Right kidney (tissue), 9 donors: ENCODE measurements at places on chromosomes 5 and 9.

- peak; percentile 93 for DNase-seq
These were observed 2.1 kb upstream of the ANXA2R start for GRCh38 chr5:43042176-43042625.

DNA sequence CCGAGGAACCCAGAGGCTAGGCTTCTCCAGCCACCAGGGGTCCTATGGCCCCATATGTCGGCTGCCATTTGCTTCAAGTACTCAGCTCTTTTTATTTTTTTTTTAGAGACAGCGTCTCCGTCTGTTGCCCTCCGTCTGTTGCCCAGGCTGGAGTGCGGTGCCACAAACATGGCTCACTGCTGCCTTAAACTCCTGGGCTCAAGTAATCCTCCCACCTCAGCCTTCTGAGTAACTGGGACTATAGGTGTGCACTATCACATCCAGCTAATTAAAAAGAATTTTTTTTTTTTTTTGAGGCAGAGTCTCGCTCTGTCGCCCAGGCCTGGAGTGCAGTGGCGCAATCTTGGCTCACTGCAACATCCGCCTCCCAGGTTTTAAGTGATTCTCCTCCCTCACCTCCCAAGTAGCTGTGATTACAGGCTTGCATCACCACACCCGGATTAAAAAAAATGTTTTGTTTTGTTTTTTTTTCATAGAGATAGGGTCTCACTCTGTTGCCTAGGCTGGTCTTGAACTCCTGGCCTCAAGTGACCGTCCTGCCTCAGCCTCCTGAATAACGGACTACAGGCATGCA is 8.9 kb downstream of the CERCAM start:
- DNase-seq = no peak

- DNase-seq = peak; percentile 85
These were observed 781 bp downstream of the FOXD1 start for GRCh38 chr5:73447530-73448462.

GRCh38 chr9:12554636-12555035 is 138.5 kb upstream of the TYRP1 start:
- DNase-seq = no peak

- DNase-seq = no peak
These were observed 68.8 kb downstream of the ELL2 start for GRCh38 chr5:95892784-95893354.

- no peak for DNase-seq
These were observed 407.5 kb downstream of the AGTPBP1 start for GRCh38 chr9:85334228-85334627.

GRCh38 chr9:130139251-130139650 is 33.0 kb upstream of the NCS1 start:
- DNase-seq = no peak

- DNase-seq = no peak
These were observed 233.1 kb upstream of the ANKRD55 start for GRCh38 chr5:56466136-56466816.

DNA sequence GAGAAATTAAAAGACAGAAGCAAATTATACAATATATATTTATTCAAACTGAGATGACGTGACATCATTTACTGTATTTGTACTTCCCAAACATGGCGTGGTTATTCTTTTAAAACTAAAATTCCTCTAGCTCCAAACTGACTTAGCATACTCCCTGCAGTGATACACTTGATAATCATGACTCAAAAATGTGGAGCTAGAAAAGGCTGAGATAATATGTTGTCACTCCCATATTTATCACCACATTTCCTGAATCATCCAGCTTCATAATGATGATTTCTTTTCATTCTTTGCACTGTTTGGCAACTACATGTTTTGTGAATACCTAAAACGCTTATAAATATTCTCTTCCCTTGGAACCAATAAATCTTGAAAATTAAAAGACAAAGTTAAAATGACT is 341.0 kb downstream of the EBF1 start:
- DNase-seq = no peak

- no peak for DNase-seq
These were observed 141.4 kb downstream of the PRR16 start for GRCh38 chr5:120605325-120606079.

DNA sequence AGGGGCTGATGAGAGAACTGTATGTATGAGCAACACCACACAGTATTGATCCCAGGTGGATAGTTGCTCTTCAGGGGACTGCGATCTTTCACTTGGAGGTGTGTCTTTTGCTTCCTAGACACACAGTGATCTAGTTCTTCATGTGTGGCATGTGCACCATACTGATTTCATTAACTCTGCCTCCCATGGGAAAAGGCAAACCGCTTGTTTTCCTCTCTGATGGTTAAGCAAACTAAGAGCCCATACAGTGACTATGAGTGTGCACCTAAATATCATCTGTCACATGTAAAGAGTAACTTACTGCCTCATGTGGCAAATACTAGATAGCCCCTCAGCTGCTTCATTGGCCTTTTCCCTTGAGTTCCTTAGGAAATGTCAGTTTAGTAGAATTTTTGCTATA is 147.3 kb downstream of the TLE4 start:
- DNase-seq = no peak

- DNase-seq = no peak
These were observed 454.9 kb downstream of the PRR16 start for GRCh38 chr5:120919017-120919416.

GRCh38 chr9:97803167-97804058 is 49.6 kb upstream of the FOXE1 start:
- DNase-seq = peak; percentile 88

DNA sequence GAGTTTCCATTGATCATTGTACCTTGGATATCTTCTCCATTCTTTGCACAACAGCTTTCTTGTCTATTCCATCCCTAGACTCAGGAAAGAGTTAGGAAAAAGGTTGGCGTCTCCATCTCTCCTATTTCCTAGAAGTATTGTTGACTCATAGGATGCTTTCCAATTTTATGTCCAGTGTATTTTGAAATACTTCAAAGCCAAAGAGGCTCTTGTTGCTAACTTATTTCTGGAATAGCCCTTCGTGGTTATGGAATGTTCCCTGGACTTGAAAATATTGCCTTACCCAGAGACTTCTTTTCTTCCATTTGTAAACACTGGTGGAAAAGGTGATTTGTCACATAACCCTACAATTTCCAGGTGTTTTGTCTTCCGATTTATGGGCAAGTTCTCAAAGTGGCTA is 402.3 kb upstream of the ZNF608 start:
- no peak for DNase-seq

GRCh38 chr5:1465966-1466471 is 20.8 kb upstream of the SLC6A3 start:
- no peak for DNase-seq

GRCh38 chr5:91160714-91161285 is 222.3 kb downstream of the ARRDC3 start:
- DNase-seq = no peak

DNA sequence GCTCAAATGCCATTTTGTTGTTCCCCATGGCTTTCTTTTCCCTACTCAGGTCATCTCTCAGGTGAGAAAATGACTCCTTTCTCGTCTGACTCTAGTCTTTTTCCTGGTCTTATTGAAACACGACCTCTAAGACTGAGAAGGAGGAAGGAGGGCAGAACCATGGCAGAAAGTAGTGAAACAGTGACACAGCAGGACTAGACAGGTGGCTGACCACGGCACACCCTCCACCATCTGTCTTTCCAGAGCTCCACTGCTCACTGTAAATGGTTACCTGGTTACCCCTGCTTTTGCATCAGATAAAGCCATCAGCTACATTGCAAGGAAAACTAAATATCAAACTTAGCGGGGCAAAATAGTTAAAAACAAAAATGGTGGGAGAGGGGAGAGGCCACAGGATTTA is 30.9 kb downstream of the NR4A3 start:
- DNase-seq = no peak

DNA sequence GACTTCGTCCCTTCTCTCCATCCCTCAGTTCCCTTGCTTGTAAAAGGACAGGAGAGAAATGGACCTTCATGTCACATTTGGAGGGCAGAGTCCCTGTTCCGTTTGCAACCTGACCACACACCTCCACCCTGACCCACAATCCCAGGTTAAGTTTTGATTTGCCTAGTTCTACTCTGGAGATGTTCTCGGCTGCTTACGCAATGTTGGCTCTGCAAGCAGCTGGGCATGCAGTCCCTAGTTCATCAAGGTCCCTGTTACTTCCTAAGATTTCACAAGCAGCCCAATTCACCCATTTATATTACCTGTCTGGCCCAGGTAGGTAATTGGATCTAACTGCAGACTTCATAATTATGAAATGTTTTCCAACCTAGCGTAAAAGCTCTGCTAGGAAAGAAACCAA is 28.8 kb downstream of the SLIT3 start:
- DNase-seq = no peak

GRCh38 chr5:17304282-17304681 is 86.9 kb downstream of the BASP1 start:
- no peak for DNase-seq

DNA sequence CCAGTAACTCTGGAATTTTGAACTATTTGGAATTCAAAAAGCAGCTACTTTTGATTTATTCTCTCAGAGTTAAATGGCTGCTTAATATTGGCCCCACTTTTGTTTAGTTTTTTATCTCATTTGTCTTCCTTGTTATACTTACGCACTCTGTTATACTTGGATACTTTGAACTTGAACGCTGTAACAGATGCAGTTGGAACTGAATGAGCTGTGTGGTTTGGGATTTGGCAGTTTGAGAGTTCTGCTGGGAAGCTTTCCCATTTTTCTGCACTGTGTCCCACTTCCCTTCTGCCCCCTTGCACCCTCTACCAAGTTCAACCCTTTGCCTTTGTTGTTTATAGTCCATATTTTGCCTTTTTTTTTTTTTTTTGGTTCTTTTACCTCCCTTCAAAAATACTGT is 3.8 kb downstream of the RHOBTB3 start:
- no peak for DNase-seq

- DNase-seq = no peak
These were observed 4.8 kb downstream of the NKD2 start for GRCh38 chr5:1013238-1013947.

DNA sequence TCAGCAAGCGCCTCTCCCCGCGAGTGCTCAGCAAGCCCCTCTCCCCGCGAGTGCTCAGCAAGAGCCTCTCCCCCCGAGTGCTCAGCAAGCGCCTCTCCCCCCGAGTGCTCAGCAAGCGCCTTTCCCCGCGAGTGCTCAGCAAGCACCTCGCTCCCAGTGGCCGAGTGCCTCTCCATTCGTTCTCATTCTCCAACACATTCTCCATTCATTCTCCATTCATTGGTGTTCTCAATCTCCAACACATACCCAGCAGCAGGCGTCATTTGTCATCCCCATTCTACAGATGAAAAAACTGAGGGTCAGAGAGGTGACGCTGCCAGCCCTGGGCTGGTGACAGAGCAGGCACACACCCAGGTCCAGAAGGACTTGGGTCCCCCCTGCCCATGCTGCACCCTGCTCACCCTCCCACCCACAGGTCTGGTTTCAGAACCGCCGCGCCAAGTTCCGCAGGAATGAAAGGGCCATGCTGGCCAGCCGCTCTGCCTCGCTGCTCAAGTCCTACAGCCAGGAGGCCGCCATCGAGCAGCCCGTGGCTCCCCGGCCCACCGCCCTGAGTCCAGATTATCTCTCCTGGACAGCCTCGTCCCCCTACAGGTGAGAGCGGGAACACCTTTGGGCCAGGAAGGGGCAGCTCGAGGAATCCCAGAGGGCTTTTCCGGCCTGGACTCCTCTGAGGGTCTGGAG is 32.5 kb downstream of the PTGES start:
- no peak for DNase-seq

- DNase-seq = no peak
These were observed 81.0 kb upstream of the MAST4 start for GRCh38 chr5:66515209-66515608.

GRCh38 chr5:148201151-148201550 is 1.7 kb upstream of the SPINK6 start:
- no peak for DNase-seq

DNA sequence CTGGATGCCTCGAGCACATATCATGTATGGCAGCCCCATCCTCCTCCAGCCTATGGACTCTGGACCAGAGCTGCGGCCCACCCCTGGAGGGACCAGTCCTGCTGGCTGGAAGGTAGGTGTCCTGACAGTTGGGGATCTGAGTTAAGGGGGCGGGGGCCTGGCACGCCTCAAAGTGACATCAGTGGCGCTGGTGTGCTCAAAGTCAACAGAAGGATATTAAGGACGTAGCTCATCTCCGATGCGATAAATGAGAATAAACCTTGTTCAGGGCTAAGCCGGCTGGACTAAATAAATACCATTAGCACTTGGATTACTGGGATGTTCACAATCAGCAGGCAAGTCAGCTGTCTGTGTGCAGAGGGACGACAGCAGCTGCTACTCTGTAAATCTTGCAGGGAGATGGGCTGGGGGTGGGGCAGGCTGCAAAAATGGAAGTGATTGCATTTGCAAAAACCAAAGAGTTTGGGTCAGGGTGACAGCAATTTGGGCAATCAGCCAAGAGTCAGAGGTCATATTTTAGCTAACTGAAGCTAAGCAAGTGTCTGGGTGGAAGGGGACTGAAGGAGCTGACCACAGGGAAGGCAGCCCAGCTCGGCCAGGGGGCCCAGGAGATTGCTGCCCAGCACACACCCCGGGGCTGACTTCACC is 80.0 kb upstream of the LRRTM2 start:
- DNase-seq = peak; percentile 60

- no peak for DNase-seq
These were observed 75.4 kb upstream of the ANKH start for GRCh38 chr5:14946815-14947620.

- DNase-seq = no peak
These were observed 133.4 kb upstream of the OSMR start for GRCh38 chr5:38712391-38712790.

GRCh38 chr5:75522542-75522941 is 10.9 kb downstream of the POLK start:
- DNase-seq = no peak

GRCh38 chr5:111127453-111128195 is 35.5 kb downstream of the WDR36 start:
- DNase-seq = no peak

DNA sequence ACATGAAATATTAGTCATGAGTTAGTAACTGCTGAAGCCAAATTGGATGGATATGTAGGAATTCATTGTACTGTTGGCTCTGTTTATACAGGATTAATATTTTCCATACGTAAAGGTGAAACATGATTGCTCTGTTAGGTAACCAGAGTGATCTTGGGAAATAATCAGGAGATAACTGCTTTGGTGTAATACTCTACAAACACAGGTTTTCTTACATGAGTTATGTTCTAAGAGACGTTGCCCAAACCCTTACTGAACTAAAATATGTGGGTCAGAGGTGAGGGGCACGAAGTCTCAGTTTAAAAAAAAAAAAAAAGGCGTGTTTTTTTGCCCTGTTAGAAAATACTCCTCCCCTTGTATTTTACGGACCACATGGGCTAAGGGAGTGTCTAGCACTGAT is 7.8 kb downstream of the DNAJA1 start:
- no peak for DNase-seq

- DNase-seq = no peak
These were observed 10.1 kb downstream of the C1QTNF2 start for GRCh38 chr5:160360310-160360709.

GRCh38 chr5:67010684-67011409 is 185.8 kb downstream of the CD180 start:
- DNase-seq = peak; percentile 48

GRCh38 chr5:133661389-133661788 is 49.0 kb upstream of the FSTL4 start:
- DNase-seq = no peak

GRCh38 chr9:84669288-84670137 is at the start of gene NTRK2:
Gene NTRK2 (plus strand): TSS chr9:84669729. CDS start chr9:84670749, 1,020 bp downstream.
- peak; percentile 93 for DNase-seq
